ENCODE measurements at places on chromosomes 3 and 15. TPM values are rescaled to one million over a fixed set of nuclear protein-coding genes. Genes with fewer than 3 reads are reported as not detected.

DNA sequence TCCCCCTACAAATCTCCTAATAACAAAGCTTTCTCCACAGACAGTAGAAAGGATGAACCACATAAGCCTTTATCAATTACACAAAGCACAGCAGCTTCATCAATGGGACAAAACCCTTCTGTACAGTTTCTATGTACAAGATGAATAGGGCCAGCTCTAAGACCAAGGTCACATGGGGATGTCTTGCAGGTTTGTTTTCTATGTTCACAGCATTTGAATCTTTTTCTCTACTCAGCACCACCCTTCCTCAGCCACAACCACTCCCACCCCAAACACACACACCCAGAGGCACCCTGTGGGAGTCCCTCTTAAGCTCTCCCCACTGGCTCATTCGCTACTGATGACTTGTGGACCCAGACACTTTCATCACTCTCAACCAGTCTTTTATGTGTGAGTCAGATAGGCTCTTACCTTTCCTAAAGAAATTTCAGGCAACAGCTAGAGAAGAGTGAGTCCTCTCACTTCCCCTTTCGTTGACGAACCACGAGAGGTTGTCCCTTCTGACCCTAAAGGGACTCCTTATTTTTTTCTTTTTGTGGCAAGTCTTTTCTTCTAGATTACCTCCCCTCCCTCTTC is 57.9 kb downstream of the ARHGAP31 start:
- DNase-seq: no peak

GRCh38 chr3:172680684-172681083 is 30.2 kb downstream of the NCEH1 start:
- DNase-seq: no peak

DNA sequence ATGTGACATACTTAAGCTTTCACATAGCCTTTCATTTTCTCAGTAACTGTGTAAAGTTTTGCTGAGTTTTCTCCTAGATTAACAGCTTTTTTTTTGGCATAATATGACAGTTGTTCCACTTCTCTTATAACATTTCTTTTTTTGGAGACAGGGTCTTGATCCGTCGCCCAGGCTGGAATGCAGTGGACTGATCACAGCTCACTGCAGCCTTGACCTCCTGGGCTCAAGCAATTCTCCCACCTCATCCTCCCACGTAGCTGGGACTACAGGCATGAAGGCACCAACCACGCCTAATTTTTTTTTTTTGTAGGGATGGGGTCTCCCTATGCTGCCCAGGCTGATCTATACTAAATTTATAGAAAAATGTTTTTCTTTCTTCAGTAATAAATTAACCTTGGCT is 30.1 kb downstream of the DLG1 start:
- DNase-seq: no peak

GRCh38 chr3:172120912-172121311 is 81.5 kb downstream of the FNDC3B start:
- DNase-seq: no peak

Gene BCHE
- total RNA-seq: 5.7 TPM

Gene GOLGA8T
- total RNA-seq: 0.17 TPM

Gene SEC61A1
- 109 TPM for total RNA-seq
